ENCODE measurements at places on chromosomes 2 and 18. TPM values are rescaled to one million over a fixed set of nuclear protein-coding genes. Genes with fewer than 3 reads are reported as not detected.

DNA sequence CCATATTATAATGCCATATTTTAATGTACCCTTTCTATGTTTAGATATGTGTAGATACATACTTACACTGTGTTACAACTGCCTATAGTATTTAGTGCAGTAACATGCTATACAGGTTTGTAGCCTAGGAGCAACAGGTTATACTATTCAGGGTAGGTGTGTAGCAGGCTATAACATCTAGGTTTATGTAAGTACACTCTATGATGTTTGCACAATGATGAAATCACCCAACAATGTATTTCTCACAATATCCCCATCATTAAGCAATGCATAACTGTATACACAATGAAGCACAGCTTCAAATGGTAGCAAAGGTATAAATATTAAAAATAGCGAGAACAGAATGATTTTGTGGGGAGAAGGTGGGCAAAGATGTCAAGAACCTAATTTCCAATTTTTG lies 117.8 kb downstream of the DYM start:
- no peak for DNase-seq

DNA sequence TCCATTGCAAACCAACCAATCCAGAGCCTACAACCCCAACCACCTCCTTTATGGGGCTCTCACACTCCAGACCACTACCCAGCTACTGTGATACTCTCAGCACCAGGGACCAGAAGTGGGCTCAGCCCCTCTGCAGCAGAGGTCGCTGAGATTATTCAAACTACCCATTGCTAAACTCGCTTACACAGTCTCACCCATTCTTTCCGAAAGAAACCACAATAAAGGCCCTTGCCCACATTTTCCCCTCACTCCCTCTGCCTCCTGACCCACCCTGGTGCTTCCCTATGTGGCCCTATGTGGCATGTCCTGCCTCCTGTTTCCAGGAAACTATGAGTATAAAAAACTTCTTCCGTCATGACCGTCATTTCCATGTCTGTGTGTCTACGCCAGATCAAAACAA lies 10.7 kb downstream of the TEX51 start:
- no peak for DNase-seq

DNA sequence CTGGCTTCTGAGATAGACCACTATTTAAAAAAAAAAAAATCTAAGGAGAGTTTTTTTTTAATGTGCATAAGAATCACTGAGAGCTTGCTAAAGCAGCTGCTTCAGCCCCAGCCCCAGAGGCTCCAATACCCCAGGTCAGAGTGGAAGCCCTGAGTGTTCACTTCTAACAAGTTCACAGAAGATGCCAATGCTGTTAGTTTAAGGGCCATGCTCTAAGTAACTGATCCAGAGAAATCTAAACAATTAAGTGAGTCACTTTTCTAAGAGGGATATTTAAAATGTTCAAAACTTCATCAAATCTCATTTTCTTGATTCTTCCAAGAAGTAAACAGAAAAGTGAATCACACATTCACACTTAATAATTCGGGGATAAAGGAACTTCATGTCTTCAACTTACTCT lies 126.4 kb upstream of the CD226 start:
- no peak for DNase-seq

GRCh38 chr2:42168459-42169099 lies 574 bp upstream of the EML4 start:
- DNase-seq, result no peak

DNA sequence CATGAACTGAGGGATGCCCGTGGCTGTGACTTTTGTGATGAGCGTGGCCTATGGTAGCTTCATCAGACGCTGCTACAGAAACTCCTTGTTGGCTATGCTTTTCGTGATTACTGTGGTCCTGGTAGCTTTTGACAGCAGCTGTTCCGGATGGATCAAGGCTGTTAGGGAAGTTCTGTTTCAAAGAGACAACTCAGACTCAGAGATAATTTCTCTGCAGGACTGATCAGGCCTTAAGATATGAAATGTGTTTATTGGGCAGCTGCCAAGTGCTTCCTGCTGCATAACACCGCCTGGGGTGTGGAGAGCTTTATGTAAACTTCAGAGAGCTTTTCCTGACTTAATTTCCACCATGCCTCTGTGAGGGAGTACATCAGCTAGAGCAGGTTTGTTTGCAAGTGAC lies 243.8 kb downstream of the TSN start:
- no peak for DNase-seq

DNA sequence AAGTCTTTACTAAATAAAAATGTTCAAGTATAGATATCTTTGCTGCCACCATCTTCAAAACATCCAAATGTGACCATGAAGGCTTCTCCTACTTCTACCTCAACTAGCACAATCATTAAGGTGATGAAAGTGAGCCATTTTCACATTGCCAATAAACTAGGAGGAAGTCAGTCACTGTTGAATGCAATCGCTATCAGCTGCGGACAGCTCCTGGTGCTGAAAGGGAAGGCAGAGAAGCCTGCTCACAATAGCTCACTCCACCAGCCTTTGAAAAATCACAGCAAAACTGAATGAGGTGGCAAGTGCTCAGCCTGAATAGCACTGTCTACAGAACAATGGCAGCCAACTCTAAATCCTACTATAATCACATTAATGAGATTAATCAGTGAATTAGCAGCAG lies 2.2 kb downstream of the MYT1L start:
- peak; percentile 91 for DNase-seq

DNA sequence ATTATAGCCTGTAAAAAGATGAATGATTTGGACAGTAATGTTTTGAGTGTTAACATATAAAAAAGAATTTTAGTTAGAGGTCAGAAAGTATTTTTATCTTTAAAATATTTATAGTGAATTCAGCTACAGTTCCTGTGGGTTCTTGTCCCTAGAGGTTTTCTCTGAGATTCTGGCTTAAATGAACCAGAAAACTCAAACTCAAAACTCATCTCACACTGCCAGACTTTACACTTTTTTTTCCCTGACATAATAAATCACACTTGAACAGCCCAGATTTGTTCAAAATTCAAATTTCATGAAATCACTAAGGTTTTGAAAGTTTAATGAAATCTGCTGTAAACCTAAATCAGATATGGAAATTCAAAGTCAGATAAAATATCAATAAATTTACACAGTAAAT lies 92.3 kb downstream of the KCNH7 start:
- no peak for DNase-seq

DNA sequence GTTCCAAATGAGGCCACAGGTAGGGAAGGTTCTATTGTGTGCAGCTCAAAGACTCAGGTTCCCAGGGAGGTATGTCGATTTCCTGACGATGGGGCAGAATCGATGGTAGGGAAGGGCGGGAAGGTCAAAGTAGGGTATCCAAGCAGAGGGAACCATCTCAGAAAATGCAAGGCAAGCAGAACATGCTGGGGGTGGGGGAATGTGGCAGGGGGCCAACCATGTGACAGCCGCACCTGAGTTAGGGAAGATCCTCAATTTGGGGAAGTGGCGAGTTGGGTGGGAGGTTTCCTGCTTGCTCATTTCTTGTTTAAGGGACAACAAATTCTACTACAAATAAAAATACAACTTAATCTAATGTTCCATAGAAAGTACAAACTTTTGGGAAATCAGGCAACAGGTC lies 21.7 kb upstream of the GRP start:
- no peak for DNase-seq

- DNase-seq, result peak; percentile 69
Observed at GRCh38 chr2:38301340-38301968, 75.6 kb downstream of the ATL2 start.

- no peak for DNase-seq
Observed at GRCh38 chr18:51401912-51402311, 204.4 kb upstream of the MEX3C start.

DNA sequence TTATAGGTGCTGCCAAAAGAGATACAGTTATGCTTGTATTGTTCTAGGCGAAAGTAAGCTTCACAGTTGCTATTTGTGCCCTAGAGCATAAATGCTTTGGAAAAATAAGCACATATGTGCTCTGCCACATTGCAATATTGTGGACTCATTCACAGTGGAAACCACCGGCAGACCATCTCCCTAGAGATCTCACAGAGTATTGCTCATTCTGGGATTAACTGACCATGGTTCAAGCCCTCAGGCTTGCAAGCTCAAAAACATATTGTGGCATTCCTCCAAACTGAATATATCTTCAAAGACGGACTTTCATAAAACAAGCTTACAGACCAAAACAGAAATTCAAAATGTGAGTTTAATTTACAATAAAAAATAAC lies 158.2 kb upstream of the CCDC150 start:
- DNase-seq, result no peak

GRCh38 chr18:59242906-59243305 lies 22.9 kb downstream of the GRP start:
- DNase-seq, result no peak

- no peak for DNase-seq
Observed at GRCh38 chr2:66240286-66240685, 194.6 kb upstream of the MEIS1 start.

DNA sequence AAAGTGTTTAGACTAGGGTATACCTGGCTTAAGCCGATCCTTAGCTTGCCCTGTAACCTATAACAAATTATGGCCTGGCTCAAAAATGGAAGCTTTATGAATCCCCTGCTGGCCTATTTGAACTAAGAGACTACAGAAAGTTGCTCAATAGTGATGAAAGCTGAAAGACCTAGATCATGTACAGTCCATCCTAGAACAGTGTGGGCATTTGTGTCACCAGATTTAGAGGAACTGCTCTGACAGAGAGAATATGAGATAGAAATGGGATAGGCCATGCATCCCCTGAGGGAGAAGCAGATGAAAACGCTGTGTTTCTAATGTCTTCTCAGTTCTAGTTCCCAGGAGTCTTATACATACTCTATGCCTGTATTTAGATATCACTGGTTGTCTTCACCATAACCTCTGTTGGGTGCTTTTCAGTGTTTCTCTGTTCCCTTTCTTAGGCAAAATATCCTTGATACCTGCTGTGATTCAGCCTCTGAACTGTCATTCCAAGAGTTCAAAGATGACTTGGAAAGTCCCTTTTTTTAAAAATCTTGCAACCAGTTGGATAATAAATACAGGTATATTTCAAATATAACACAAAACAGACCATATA lies 246.9 kb upstream of the SLC39A10 start:
- DNase-seq, result no peak

The RFTN2 gene
- total RNA-seq, result 0.55 TPM

The POTEC gene
- 2.5 TPM for total RNA-seq

The DLGAP1 gene
- total RNA-seq, result 21.5 TPM

The DES gene
- total RNA-seq, result 1.6 TPM

The LYPD6B gene
- 12.8 TPM for total RNA-seq

The RAB11FIP5 gene
- total RNA-seq, result 12.1 TPM

Measured in endodermal cell (in vitro differentiated cells).